ENCODE measurements at places on chromosomes 12 and 14. TPM values are rescaled to one million over a fixed set of nuclear protein-coding genes. Genes with fewer than 3 reads are reported as not detected.

GRCh38 chr14:37384870-37385596, 187.3 kb downstream of the MIPOL1 start:
- DNase-seq: peak; percentile 53

DNA sequence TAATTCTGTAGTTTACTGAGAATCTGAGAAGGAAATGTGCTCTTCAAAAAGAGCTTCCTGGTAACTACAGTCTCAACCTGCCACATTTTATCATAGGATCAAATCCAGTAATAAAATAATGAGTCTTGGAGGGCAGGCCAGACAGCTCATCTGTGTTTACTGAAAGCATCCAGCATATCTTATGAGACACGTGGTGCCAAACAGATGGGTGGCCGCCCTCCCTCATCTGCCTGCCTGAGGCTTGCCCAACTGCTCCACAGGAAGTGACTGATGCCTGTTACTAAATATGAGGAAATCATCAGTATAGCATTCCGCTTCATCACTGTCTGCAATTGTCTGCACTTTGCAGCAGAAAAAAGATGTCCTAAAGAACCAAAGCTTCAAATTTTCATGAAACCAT, 13.5 kb downstream of the DHRS7 start:
- peak; percentile 52 for DNase-seq

Gene HOMEZ
- total RNA-seq: 6.7 TPM

Gene SLC2A14
- not detected for total RNA-seq

GRCh38 chr14:77131206-77131605, 10.4 kb downstream of the ZDHHC22 start:
- DNase-seq: no peak

Gene ADGRD1
- total RNA-seq: 16.4 TPM

GRCh38 chr12:5954661-5955060, 9.6 kb upstream of the ANO2 start:
- no peak for DNase-seq

DNA sequence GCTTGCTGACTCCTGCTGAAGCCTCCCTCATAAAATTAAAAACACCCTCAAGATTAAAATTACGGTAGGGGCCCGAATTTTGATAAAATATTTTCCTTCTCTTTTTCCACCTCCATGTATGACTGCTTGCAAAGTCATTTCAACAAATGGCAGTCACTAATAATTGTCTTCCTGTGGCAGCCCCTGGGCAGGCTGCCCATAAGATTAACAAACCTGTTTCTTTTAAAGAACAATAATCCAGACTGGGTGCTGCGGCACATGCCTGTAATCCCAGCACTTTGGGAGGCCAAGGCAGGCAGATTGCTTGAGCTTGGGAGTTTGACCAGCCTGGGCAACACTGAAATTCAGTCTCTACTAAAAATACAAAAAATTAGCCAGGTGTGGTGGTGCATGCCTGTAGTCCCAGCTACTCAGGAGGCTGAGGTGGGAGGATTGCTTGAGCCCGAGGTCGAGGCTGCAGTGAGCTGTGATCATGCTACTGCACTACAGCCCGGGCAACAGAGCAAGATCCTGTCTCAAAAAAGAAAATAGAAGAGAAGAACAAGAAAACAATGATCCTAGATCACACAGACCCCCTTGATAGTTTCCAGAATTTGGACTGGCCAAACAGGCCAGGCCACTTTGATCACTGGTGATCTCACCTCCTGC, 8.7 kb downstream of the SAV1 start:
- DNase-seq: no peak

DNA sequence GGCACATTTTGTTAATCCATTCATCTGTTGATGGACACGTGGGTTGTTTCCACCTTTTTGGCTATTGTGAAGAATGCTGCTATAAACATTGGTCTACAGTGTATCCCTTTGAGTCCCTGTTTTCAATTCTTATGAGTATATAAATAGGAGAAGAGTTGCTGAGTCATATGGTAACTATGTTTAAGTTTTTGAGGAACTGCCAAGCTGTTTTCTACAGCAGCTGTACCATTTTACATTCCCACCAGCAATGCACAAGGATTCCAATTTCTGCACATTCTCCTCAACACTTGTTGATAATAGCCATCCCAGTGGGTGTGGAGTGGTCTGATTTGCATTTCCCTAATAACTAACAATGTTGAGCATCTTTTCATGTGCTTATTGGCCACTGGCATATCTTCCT, 6.9 kb upstream of the SVOP start:
- peak; percentile 1 for DNase-seq

GRCh38 chr12:78403681-78404080, 460.9 kb upstream of the SYT1 start:
- DNase-seq: no peak

DNA sequence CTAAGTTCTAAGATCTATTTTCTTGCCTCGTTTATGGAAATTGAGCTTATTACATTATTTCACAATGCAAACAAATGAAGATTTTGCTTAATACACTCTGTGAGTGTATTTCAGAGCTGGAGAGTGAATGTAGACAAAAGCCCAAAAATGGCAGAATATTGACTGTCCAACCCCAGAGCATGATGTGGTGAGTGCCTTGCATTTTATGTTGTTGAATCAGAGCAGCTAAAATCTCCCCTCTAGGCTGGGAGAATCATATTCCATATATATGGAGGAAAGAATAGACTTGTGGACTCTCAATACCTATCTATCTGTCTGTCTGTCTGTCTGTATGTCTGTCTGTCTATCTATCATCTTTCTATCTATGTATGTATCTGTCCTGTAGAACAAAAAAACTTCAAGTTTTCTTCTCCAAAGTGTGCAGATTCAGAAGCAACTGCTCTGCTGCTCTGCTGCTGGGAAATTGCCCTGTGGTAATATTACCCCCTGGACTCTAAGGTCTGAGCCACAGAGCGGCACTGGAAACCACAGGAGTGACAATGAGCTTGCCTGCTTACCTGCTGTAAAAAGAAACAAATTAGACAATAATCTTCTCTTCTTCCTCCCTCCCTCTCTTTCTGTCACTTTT, 209.4 kb upstream of the PRICKLE1 start:
- DNase-seq: no peak

GRCh38 chr12:22447223-22447622, 97.1 kb downstream of the C2CD5 start:
- DNase-seq: peak; percentile 62

Gene TAS2R13
- 3.2 TPM for total RNA-seq

Gene TBX5
- not detected for total RNA-seq
